ENCODE measurements at places on chromosomes 6 and 20.

GRCh38 chr20:47490795-47491194 is 10.9 kb upstream of the NCOA3 start:
- no peak for DNase-seq

DNA sequence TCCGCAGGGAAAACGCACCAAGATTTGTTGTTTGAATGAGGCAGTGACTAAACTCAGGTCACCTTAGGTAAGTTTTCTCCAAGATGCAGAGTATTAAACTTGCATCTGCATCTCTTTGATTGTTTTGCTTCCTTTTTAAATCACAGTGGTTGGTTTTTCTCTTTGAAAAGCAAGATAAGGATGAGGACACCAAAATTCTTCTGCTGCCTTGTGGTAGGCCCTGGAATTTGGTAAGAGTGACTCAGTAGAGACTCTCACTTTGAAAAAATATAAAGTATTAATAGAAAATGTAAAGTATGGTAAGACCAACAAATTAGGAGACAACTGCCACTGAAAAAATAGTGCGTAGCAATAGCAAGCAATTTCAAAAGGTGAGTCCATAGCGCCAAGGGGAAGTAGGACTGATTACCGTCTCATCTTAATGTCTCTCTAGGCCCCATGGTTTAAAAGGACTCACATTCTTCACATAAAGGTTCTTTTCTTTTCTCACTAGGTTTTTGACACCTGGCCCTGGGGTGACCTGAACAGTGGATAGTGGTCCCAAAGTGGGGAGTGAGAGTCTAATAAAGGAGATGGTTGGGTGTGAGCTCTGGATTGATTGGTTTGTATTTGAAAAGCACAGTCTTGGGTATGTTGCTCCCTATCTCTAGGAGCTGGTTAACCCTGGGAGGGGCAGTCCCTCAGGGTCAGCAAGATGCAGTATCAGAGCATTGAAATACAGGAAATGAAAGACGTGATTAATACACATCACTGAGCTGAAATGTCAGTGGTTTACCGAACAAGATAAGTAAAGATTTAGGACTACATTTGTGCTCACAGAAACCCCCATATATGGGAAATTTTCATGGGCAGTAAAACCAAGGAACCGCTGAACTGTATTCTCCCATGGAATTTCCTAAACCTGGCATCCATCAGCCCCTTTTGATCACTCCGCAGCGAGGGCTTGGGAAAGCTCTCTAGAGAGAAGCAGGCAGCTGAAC is 221.2 kb downstream of the SLC24A3 start:
- no peak for DNase-seq

DNA sequence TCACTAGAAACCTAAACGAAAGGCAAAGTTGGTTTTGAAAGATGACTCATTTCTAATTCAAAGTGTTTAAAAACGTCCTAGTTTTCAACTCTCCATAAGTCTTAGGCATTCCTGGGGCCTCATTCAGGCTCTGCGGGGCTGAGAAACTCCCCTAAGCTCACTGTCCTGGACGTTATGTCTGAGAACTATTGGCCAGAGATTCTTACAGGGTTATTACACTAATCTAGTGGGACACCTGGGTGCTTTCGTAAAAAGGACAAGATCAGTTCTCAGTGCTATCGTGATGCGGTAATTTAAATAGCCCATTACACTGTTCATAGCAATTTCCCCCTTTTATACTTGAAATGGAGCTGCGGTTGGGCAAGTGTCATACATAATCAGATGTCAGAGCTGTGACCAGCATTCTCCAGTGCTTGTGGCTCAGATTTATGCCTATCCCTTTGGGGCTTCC is 280.9 kb downstream of the QKI start:
- no peak for DNase-seq

GRCh38 chr20:63336232-63336752 is 24.9 kb downstream of the CHRNA4 start:
- DNase-seq, result no peak

DNA sequence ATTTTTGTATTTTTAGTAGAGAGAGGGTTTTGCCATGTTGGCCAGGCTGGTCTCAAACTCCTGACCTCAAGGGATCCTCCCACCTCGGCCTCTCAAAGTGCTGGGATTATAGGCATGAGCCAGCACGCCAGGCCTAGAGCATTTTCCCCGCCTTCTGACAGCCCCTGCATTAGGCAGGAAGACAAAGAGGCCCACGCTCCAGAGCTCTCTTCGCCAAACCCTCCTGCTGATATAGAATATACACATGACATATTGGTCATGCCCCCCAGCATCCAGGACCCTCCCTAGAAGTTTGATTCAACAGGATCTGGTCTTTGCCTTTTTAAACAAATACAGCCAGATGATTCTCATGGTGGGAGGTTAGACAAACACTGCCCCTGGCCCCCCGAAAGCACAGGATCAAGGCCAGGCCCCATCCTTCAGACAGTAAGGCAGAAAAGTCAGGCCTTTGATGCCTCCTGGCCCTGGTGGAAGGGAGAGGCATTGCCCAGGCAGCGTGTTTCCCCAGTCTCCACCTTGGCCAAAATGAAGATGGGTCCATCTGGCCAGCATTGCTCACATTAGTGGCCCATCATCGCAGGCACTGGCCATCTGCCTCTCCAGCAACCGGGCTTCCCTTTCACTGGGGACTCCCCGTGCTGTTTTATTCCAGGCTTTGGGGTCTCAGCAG is 4.4 kb downstream of the SULF2 start:
- no peak for DNase-seq

- no peak for DNase-seq
Measured at GRCh38 chr6:163661272-163661671, 246.8 kb downstream of the QKI start.

All from activated CD8-positive, alpha-beta memory T cell treated with anti-CD3 and anti-CD28 coated beads for 24 hours (primary cell).